ENCODE measurements at places on chromosomes 13 and 19.

DNA sequence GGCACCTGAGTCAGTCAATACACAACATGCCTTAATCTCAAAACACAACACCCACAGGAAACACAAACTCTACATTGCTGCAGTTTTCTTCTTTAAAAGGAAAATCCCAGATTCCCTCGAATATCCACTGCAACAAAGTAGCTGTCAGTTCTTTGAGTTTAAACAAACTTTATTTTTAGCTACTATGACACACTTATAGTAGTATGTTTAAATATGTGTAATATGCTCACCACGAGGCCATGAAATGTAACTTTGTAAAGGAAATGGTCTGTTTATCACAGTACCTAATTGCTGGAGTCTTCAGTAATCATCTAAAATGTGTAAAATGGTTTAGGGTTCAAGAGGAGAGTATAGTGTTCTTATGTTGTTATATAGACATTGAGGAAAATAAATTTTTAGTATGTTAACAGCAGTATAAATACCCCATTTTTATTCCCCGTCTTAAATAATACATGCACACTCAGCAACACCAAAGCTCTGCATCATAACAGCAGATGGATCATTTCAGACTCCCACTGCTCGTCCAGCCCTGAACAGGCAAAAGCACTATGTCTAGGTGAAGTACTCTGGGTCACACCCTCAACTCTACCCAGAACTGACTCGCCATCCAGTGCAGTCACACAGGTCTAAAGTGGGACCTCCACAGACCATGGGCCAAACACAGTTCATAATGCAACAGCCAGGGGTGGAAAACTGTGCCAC lies 20.6 kb downstream of the TUBGCP3 start:
- DNase-seq = no peak

- DNase-seq = no peak
Measured at GRCh38 chr19:50501186-50501567, 9.8 kb downstream of the JOSD2 start.

GRCh38 chr13:74452176-74452575 lies 318.0 kb upstream of the KLF12 start:
- no peak for DNase-seq

GRCh38 chr13:21595546-21595822 lies 8.5 kb downstream of the MICU2 start:
- no peak for DNase-seq

- no peak for DNase-seq
Measured at GRCh38 chr19:45058622-45059159, 17.6 kb downstream of the ZNF296 start.

- no peak for DNase-seq
Measured at GRCh38 chr13:38372820-38373383, 23.3 kb downstream of the UFM1 start.

GRCh38 chr13:31124204-31124603 lies 37.5 kb downstream of the HSPH1 start:
- no peak for DNase-seq

DNA sequence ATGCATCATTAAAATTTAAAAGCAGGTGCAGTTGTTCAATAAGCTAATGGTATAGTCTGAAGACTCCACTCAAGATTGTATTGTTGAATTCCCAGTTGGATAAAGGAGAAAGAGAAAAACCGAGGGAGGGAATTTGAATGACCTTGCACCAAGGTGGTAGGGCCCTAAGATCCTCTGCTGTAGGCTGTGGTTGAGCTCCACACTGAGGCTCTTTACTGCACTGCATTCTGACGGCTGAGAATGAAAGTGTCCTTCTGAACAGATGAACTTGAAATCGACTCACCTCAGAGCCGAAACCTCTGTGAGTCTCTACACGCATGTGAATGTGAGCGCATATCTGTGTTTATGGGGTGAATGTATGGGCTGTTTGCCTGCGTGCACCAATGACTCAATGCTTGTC lies 388.9 kb upstream of the DACH1 start:
- peak; percentile 42 for DNase-seq
